Progenitor cell of endocrine pancreas (in vitro differentiated cells): ENCODE measurements at places on chromosomes 5 and 9. TPM values are rescaled to one million over a fixed set of nuclear protein-coding genes. Genes with fewer than 3 reads are reported as not detected.

GRCh38 chr5:82952326-82952725 is 124.9 kb downstream of the TMEM167A start:
- DNase-seq = no peak

Gene DRD1
- not detected in 2 replicates for total RNA-seq

- no peak for DNase-seq
Observed at GRCh38 chr5:141692919-141693725, 11.1 kb upstream of the ARAP3 start.

DNA sequence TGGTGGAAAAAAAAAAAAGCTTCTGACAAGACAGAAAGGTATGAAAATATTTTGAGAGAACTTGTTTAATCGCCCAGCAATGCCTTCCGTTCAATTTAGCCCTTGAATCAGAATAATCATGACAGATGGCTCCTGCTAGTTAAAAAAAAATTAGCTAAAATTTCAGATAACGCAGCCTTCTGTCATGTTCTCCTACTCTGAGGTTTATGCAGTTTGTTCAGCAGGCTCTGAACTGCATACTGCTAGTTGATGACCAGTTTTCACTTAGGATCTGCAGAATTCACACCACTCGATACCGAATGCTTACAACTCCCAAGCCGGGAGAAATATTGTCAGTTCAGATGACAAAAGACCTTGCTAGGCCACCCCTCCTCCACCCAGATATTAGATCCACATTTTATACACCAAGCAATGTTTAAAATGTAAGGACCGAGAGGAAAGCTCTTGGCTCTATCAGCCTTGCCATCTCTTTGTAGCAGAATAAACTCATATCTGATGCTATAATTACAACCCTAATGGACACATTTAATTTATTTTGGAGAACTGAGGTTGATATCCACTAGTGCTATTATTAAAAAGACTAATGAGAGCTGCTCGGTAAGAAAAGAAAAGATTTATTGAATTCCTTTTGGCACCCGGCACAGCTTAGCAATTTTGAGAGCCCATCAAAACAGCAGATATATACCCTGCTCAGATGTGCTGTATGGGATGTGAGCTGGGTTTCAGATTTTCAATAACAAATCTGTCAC is 322.8 kb downstream of the GLIS3 start:
- no peak for DNase-seq

DNA sequence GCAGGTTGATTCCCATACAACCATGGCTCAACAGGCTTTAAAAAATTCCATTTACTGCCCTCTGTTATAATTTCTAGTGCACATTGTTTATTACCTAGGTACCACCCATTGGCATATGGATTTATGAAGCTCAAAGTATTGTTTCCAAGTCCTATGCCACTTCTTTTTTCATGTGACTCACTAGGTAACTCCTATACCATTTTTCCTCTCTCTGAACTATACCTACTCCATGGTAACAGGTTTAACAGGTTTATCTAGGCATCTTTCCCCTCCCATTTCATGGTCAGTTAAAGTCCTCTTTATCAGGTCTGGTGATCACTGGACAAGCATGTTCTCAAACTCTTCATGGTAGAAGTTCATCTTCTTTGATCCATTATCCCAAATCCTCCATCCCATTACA is 49.6 kb upstream of the ABCA1 start:
- no peak for DNase-seq
